ENCODE measurements at places on chromosomes 13 and 19.

DNA sequence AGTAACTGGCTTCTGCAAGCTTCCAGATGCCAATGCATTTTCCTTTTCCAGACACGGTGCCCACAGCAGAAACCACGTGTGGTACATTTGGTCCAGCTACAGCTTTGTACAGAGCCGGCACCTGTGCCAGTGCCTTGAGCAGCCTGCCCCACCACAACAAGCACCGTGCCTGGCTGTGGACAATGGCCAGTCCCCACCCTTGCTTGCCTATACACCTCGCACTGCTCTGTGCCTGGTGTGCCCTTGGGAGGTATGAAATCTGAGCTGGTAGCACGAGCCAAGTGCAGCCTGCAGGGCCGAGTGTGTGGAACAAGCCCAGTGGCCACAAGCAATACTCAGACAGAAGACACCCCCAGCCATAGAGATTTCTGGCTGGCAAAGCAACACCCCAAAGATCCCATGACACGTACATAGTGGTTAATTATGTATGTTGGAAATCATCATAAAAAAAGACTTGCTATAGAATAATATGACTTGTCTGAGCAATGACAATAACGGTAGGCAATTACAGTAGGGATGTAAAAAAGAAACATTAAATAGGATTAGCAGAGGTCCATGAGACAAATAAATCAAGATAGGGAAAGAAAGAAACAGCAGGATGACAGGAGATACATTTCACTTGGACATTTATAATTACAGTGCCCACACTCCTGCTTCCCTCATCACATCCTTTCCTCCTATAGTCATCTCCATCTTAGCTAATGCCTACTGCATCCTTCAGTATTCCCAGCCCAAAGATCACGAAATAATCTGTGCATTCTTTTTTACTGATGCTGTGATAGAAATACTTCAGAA, 1399.5 kb downstream of the PCDH9 start:
- DNase-seq: no peak

- no peak for DNase-seq
Measured at GRCh38 chr19:6271721-6272410, 7.9 kb downstream of the MLLT1 start.

DNA sequence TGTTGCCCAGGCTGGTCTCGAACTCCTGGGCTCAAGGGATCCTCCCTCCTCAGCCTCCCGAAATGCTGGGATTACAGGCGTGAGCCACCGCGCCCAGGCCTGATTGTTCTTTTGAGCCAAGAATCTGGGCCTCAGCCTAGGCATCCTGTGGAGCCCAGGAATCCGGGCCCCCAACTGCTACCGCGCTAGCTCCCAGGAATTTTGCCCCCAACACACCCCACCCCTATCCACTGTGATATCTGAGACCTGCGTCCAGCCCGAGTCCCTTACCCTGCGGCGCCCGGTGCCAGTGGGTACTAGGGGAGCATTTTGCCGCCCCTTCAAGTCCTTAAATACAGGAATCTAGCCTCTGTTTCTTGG, 838 bp upstream of the MYADM start:
- no peak for DNase-seq

GRCh38 chr19:47752440-47753211, 7.3 kb downstream of the NOP53 start:
- no peak for DNase-seq

DNA sequence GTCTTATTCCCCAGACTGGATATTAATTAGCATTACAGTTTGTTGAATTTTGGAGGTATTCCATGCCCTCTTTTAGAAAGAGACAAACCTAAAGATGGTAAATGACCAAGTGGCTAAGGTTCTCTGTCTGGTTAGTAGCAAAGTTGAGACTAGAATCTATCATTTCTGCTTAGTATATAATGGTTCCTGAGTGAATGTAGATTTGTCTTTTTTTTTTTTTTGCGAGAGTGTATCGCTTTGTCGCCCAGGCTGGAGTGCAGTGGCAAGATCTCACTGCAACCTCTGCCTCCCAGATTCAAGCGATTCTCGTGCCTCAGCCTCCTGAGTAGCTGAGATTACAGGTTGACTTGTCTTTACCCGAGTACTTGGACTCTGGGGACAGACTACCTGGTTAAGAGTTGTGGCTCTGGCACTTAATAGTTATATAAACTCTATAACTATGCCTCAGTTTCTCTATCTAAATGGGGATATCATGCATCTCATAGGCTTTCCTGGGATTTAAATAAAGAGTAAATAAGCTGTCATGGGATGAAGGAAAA, 2.7 kb downstream of the NAA16 start:
- DNase-seq: no peak

GRCh38 chr19:29445246-29445645, 80.5 kb upstream of the VSTM2B start:
- no peak for DNase-seq

DNA sequence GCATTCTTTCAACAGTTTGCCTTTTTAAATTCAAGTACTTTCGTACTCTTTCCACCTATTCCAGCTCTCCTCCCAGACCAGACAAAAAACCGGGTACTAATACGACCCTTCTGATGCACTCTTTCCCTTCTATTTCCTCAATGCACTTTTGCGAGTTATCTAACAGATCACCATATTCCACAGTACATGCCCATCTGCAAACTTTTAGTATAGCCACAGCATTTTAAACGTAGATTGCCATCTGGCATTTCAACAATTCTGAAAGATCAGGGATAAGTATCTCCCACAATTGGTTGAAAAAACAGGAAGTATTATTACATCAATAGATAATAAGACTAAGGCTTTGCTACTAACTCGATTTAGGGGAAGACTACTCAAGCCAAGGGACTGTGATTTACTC, 31.5 kb downstream of the RBM26 start:
- DNase-seq: no peak

DNA sequence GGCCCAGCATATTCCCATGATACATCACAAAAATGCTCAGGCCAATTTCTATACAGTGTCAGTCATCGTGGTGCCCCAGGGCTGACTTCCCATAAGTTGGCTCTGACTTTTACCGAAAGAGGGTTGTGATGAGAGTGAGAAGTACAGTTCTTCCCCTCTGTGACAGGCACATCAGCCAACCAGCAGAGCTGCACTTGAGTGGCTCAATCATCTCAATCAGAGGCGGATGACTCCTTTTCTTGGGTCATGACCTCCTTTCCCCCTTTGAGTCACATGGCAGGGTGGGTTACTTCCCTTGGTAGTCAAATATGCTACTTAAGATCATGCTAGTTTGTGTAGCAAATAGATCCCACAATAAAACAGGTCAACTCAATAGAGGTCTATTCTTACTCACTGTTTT, 6.9 kb upstream of the AMER2 start:
- DNase-seq: no peak

GRCh38 chr19:13044231-13044836, 49.1 kb downstream of the NFIX start:
- DNase-seq: peak; percentile 48

DNA sequence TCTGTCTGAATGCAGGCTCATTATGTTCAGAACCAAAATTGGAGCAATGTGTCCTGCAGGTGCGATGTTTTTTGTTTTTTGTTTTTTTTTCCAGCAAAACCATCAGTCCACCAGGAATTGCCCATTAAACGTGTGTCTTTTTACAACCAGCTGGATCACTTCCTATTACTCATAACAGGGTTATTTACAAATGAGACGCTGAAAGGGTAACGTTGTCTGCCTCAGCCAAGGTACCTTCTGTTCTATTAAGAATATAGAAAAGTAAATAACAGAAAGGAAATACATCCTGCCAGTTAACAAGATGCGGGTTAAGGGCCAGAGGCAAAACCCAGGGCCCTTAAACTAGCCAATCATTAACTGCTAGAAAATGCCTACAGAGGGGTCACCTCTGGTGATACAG, 590.4 kb downstream of the TBC1D4 start:
- DNase-seq: no peak

DNA sequence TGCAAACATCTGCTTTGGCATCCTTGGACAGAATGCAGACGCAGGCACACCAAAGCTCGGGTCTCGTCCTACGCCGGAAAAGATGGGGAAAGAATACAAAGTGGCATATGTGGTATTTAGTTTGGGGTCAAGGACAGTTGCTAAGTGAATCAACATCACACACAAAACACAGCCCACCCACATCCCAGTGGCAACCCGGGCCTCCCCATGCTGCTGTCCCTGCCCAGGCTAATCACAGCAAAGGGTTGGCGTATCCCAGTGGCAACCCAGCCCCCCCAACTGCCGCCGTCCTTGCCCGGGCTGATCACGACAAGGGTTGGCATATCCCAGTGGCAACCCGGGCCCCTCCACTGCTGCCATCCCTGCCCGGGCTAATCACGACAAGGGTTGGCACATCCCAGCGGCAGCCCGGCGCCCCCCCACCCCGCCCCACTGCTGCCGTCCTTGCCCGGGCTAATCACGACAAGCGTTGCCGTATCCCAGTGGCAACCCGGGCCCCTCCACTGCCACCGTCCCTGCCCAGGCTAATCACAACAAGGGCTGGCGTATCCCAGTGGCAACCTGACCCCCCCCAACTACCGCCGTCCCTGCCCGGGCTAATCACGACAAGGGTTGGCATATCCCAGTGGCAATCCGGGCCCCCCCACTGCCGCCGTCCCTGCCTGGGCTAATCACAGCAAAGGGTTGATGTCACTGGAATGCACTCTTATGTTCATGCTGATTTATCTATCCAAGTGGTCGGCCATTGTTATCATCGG, 167.8 kb upstream of the SOX1 start:
- no peak for DNase-seq

DNA sequence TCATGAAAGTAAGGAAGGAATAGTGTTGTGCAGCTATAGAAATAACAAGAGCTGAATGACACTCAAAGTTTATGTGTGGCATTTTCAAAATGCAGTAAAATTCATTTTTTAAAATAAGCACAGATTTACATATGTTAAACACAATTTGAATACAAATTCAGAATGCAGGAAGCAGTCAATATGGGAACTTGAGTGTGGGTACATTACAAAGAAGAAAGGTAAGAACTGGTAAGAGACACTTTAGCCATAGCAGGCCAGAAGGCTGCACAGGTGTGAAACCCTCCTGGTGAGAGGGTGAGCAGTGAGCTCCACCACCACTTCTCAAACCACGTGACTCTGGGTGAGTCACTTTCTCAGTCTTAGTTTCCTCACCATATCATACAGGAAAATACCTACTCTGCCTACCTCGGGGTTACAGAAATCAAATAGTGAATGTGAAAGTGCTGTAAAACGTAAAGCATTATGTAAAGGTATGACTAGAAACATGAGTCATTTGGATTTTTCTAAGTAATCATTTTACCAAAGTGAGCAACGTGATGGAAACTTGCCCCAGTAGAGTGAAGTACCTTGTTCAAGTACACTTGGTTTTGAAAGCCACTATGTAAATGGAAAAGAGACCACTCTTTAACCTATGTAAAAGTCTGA, 40.5 kb downstream of the USP12 start:
- peak; percentile 59 for DNase-seq

- no peak for DNase-seq
Measured at GRCh38 chr19:11342429-11342828, 3.0 kb upstream of the RAB3D start.

- peak; percentile 81 for DNase-seq
Measured at GRCh38 chr19:46717034-46717715, at the start of gene PRKD2. TSS of gene PRKD2 (minus strand) at chr19:46717114. CDS start at chr19:46716370, 744 bp downstream.

DNA sequence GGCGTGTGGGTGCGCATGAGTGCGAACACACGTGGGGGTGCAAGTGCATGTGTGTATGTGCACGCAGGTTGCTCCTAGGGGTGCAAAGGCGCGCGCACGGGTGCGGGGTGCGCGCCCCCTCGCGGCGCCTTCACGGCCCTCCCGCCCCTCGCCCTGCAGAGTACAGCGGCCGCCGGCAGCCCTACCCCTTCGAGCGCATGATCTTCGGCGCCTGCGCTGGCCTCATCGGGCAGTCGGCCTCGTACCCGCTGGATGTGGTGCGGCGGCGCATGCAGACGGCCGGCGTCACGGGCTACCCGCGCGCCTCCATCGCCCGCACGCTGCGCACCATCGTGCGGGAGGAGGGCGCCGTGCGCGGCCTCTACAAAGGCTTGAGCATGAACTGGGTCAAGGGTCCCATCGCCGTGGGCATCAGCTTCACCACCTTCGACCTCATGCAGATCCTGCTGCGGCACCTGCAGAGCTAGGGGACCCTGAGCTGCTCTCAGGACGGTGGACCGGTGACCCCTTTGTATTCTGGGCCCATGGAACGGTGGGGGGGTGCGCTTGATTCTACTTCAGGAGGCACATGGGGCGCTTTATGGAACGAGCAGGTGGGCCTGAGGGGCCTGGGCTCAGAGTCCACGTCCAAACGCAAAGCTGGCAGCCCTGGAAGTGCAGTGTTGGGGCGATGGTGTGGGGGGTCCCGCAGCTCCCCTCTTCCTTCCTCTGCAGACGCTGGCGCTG, 27.7 kb downstream of the TMEM161A start:
- DNase-seq: no peak

DNA sequence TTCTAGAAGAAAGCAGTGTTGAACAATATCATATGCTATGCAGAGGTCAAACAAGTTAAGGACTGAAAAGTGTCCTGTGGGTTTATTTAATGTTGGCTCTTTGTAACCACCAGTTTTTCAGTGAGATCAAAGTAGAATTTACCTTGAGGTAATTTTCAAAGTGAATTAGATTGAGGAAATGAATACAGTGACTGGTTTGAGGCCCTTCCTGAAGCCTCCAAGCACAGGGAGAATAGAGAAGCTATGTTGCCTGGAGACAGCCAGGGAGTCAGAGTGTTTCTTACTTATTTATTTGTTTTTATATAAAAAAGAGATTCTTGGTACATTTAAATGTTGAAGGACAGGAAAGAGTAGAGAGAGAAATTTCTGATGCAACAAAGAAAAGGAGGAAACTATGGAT, 954.3 kb upstream of the SPRY2 start:
- no peak for DNase-seq

DNA sequence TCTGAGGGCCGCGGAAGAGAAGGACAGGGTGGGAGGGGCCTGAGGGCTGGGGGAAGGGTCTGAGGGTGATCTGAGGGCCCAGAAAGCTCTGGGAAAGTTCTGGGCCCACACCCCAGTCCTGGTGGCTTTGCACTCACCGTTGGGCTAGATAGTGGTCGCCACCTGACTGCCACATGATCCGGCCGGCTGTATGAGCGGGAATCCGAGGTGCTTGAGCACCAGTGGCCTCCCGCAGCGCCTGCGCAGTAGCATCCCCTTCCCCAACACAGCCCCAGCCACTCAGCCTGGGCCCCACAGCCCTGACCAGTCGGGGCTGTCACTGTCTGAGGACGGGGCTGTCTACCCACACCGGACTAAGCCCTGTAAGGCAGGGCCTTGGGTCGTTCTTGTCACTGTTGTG, 15.0 kb downstream of the PRODH2 start:
- DNase-seq: no peak

DNA sequence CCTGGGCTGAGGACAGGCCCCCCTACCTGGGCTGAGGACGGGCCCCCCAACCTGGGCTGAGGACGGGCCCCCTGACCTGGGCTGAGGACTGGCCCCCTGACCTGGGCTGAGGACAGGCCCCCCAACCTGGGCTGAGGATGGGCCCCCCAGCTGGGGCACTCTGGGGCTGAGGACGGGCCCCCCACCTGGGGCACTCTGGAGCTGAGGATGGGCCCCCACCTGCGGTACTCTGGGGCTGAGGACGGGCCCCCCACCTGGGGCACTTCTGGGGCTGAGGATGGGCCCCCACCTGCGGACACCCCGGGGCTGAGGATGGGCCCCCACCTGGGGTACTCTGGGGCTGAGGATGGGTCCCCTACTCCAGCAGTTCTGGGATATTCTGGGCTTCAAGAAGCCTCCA, 65.5 kb downstream of the RASA3 start:
- DNase-seq: no peak

GRCh38 chr19:19749117-19749907, 16.4 kb upstream of the ZNF14 start:
- no peak for DNase-seq

- DNase-seq: no peak
Measured at GRCh38 chr13:73467125-73467524, 408.3 kb downstream of the KLF5 start.

GRCh38 chr13:94267581-94268366, 211.7 kb downstream of the DCT start:
- no peak for DNase-seq

All from activated CD8-positive, alpha-beta memory T cell treated with anti-CD3 and anti-CD28 coated beads for 4 hours (primary cell).